ENCODE measurements at places on chromosomes 2 and 18.

- DNase-seq, result no peak
These were observed 112.5 kb downstream of the AP1S3 start for GRCh38 chr2:223724861-223725260.

DNA sequence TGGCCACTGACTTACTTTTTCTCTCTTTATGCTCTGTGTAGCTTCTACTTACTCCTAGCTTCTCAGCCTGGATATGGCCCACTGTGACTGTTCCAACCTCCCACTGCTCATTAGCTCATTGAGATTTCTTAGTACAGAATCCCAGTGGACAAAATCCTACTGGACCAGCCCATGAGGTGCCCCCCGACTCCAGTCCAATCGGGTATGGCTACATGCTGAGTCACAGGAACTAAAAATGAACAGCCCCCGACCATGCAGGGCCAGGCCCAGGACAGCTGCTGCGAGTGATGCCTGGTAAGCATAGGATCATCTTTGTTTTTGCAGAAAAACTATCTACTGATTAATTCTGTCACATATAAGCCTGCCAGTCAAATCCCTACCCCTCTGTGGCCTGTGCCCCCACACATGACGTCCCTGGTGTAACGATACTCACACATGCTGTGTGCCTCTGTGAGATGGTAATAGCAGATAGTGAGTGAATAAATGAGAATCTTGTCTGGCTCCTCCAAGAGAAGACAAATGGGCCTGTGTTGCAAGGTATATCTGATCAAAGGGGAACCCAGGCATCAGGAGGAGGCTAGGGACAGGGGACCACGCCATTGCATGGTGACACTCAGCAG lies 85.9 kb upstream of the KLF7 start:
- no peak for DNase-seq

GRCh38 chr2:217902379-217903141 lies 100.2 kb downstream of the TNS1 start:
- DNase-seq, result peak; percentile 75

GRCh38 chr2:158695305-158695704 lies 99.8 kb upstream of the DAPL1 start:
- no peak for DNase-seq

- no peak for DNase-seq
These were observed 18.6 kb downstream of the ARL4C start for GRCh38 chr2:234478121-234478858.

DNA sequence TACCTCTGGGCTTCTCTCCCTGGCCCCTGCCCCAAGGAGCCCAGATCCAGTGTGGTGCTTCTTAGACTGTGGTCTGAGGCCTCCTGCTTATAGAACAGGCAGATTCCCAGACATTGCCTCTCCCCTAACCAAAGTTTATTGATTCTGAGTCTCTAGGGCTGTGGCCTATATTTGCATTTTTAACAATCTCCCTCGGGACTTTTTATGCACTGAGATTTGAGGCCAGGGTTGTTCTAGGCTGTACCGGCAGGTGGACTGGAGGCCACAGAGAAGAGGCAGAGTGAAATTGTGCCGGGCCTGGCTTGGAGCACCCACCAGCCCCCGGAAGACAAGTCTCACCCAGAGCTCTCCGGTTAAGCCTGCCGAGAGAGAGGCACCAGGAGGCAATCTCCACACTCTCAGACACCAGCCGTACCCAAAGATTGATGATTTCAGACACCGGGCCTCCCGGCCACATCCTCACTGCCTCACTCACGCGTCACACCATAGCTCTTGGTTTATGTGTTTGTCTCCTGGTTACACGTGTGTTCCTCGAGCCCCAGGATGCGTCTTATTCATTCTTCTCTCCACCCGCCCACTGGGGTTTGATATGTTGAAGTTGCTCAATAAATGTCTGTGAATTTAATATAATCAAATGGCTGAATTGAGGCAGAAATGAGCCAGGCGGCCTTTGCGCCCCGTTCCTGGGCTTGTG lies 203.7 kb downstream of the KLHL29 start:
- DNase-seq, result no peak

DNA sequence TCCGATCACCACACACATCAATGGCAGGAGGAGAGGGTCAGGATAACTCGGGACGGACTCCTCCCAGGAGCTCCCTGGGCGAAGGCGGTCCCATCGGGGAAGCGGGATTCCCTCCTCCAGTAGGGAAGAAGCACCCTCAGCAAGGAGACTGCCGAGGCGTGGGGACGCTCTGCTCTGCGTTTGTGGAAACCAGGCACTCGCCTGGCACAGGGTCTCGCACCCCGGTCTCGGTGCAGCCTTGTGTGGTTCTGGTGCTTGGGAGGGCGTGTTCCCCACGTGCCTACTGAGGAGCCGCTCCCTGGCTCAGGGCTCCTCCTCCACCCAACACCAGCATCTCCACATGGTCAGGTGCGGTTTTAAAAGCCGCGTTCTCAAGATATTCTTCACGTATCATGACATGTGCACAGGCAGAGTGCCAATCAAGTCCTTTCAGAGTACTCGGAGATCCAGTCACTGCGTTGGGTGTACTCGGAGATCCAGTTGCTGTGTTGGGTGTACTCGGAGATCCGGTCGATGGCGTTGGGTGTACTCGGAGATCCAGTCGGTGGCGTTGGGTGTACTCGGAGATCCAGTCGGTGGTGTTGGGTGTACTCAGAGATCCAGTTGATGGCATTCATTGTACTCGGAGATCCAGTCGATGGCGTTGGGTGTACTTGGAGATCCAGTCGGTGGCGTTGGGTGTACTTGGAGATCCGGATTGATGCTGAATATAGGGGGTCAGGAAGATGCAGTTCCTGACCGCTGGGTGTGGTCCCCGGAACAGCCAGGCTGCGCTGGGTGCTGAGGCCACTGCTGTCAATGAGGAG lies 117.5 kb downstream of the RTP5 start:
- DNase-seq, result no peak

- no peak for DNase-seq
These were observed 1038.0 kb upstream of the PIK3C3 start for GRCh38 chr18:40917056-40917455.

DNA sequence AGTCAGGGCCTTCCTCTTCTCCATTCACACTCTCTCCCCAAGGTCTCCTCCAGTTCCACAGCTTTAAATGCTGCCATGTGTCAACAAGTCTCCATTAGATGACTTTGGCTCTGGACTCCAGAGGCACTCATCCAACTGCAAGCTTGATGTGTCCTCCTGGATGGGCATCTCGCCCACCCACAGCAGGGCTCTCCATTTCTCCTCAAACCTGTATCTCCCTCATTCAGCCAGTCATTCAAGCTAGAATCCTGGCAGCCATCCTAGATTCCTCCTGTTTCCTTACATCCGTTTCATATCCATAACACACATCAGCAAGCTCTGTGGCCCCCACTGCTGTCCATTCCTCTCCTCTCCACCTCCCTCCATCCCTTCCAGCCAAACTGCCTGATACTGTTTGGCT lies 88.4 kb upstream of the AFF3 start:
- no peak for DNase-seq

GRCh38 chr2:1979569-1979968 lies 235.3 kb upstream of the PXDN start:
- DNase-seq, result no peak

DNA sequence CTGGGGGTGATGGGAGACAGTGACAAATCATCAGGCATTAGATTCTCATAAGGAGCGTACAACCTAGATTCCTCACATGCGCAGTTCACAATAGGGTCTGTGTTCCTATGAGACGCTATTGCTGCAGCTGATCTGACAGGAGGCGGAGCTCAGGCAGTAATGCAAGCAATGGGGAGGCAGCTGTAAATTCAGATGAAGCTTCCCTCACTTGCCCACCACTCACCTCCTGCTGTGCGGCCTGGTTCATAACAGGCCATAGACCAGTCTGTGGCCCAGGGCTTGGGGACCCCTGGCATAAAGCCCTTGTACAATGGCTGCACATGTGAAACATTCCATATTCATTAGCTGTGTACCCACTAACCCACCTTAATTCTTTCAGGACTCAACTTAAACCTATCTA lies 18.0 kb downstream of the NMUR1 start:
- DNase-seq, result no peak

GRCh38 chr2:109676346-109676902 lies 62.3 kb downstream of the SOWAHC start:
- DNase-seq, result no peak

- DNase-seq, result no peak
These were observed 390.2 kb upstream of the TMEFF2 start for GRCh38 chr2:192584976-192585375.

DNA sequence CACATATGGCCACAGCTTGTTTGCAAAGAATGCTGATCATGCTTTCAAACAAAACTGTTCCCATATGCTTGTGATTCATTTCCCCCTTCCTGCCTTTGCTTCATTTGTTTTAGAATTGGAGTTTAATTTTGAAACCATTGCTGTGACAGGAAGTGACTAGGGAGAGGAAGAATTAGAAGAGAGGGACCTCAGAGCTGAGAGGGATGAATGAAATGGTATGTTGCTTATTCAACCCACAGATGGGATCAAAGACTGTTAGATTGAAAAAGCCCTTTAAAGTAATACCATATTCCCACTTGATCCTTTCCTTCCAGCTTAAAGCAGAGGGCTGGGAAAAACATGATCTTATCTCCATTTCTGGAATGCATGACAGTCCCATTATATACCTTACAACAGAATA lies 106.2 kb upstream of the RNF152 start:
- no peak for DNase-seq

GRCh38 chr2:20468549-20469500 lies 22.0 kb downstream of the RHOB start:
- DNase-seq, result no peak

- no peak for DNase-seq
These were observed 399.3 kb downstream of the BCL11A start for GRCh38 chr2:60154142-60154541.

GRCh38 chr18:48222118-48222517 lies 187.1 kb downstream of the ZBTB7C start:
- DNase-seq, result no peak

DNA sequence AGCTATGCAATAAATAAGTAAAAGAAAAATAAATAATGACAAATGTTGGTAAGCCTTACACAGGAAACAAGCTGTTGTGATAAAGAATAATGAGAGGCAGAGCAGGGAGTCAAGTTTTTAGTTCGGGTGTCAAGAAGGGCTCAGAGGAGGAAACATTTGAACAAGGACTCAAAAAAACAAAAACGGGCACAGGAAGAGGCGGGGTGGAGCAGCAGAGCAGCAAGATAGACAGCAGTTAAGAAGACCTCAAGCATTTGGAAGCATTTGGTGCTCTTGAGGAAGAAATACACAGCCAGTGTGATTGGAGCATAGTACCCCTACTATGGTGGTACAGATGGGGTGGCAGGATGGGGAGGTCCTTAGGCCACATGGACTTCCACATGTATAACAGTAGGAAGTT lies 2.8 kb downstream of the TMEM169 start:
- no peak for DNase-seq

DNA sequence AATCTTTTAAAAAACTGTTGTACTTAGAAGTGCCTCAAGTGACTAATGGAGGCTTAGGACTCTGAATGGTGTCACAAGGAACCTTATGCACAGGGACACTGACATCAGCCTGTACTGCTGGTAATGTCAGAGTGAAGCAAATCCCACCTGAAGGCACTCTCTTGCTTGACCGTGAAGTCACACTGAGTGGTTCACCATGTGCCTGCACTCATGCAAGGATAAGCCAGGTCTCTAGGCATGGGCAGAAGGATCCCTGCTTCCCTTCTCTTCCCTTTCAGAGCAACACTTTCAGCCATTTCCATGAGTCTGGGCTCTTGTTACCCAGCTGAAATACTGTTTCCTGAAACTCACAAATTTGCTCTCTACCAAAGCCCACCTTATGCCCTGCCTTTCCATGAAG lies 123.0 kb downstream of the NEDD4L start:
- DNase-seq, result no peak

GRCh38 chr2:2771721-2772411 lies 440.8 kb upstream of the MYT1L start:
- no peak for DNase-seq

DNA sequence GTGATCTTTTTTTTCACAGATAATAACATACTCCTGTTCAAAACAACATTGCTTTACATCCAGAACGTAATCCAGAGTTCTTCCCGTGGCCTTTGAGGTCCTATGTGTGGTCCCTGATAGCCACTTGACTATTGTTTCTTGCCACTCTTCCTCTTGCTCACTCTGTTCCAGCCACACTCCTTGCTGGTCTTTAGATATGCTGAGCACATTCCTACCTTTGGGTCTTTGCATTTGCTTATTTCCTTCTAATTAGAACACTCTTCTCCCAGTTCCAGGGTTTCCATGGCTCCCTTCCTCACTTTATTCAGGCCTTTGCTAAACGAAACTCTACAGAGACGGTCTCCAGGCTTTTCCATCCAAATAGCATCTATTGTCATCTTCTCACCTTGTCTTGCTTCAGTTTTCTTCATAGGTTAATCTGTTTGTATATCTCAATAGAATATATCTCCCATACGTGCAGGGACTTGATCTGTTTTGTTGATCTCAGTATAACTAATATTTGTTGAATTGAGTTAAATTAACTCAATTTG lies 59.9 kb downstream of the ACSL3 start:
- no peak for DNase-seq

DNA sequence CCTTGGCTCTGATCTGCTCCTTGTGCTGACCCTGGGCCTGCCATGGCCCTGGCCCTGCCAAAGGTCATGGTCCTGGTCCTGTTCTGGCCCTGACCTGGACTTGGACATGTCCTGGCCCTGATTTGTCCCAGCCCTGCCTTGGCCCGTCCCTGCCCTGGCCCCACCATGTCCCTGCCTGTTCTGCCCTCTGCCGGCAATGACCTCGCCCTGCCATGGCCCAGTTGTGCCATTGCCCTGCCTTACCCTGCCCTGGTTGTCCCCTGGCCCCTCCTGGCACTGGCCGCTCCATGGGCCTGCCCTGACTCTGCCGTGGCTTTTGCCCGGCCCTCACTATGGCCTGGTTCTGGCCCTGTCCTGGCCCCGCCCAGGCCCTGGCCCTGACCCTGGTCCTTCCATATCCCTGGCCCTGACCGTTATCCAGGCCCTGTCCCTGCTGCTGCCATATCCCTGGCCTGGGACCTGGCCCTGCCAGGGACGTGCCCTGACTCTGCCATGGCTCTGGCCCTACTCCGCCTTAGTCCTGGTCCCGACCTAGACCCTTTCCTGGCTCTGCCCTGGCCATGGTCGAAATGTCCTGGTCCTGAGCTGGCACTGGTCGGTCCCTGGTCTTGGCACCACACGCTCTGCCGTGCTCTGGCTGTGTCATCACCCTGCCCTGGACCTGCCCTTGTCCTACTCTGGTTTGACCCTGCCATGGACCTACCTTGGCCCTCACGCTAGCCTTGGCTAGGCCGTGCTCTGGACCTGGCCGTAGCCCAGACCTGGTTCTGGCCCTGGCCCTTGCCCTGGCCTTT lies 6.8 kb upstream of the ANKRD62 start:
- DNase-seq, result no peak

GRCh38 chr2:218320704-218321336 lies 28.5 kb upstream of the TMBIM1 start:
- DNase-seq, result no peak

GRCh38 chr2:30272761-30273573 lies 41.6 kb downstream of the LBH start:
- DNase-seq, result peak; percentile 57

GRCh38 chr2:66579186-66580126 lies 144.5 kb downstream of the MEIS1 start:
- DNase-seq, result no peak
